Dermis lymphatic vessel endothelial cell (primary cell): ENCODE measurements at places on chromosomes 16 and 17. TPM values are rescaled to one million over a fixed set of nuclear protein-coding genes. Genes with fewer than 3 reads are reported as not detected.

The HIRIP3 gene
- total RNA-seq = 3.6 and 5.5 TPM in 2 replicates

The SRCAP gene
- total RNA-seq = 27.6 TPM in 2 replicates

The CLEC18B gene
- 0.26 TPM in 1 of 2 replicates, not detected in the other for total RNA-seq

The GJD3 gene
- 3.1 and 3.5 TPM in 2 replicates for total RNA-seq

The CTRB2 gene
- not detected in 2 replicates for total RNA-seq

The HS3ST6 gene
- total RNA-seq = not detected in 2 replicates

The ELMO3 gene
- total RNA-seq = 0.65 and 0.86 TPM in 2 replicates
